ENCODE measurements at places on chromosomes 5 and 9. TPM values are rescaled to one million over a fixed set of nuclear protein-coding genes. Genes with fewer than 3 reads are reported as not detected.

PCDHB3 gene
- total RNA-seq = 0.51 TPM

GLT6D1 gene
- total RNA-seq = not detected

GRCh38 chr5:72470826-72471225, 36.4 kb downstream of the ZNF366 start:
- no peak for DNase-seq

DNA sequence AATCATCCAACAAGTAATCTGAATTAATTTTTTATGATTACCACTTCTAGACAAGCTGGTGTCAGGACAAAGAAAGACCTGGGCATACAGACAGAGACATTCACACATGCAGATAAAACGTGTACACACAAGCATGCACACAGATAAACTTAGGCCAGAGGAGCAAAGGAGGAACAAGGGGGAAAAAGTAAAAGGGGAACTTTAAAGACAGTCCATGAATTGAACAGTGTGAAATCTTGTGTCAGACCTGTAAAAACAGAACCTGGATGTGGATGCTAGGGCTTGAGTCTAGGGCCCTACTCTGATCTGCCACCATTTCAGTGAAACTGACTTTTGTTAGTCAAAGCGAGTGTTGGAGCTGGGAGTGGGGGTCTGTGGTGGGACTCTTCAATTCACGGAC, 11.2 kb upstream of the ZSWIM6 start:
- DNase-seq = no peak

GRCh38 chr5:139272471-139273321, 20.8 kb upstream of the MATR3 start:
- DNase-seq = no peak

- DNase-seq = no peak
Observed at GRCh38 chr9:98856982-98857381, 49.5 kb downstream of the GALNT12 start.

Data from pancreas (tissue), 10 donors.